ENCODE measurements at places on chromosomes 6 and 20. TPM values are rescaled to one million over a fixed set of nuclear protein-coding genes. Genes with fewer than 3 reads are reported as not detected.

Gene SCGN
- not detected for total RNA-seq

Gene CD93
- 8.6 TPM for total RNA-seq

Gene NOP56
- total RNA-seq = 87.4 TPM

Gene TMEM217
- 2.5 TPM for total RNA-seq

Gene SMLR1
- not detected for total RNA-seq

Gene GPLD1
- 0.26 TPM for total RNA-seq

Gene PAX1
- not detected for total RNA-seq

Gene SIRPB1
- not detected for total RNA-seq

Gene MYL9
- total RNA-seq = 150 TPM

Gene GHRH
- total RNA-seq = not detected

Gene CAPN11
- not detected for total RNA-seq

Gene RFX6
- total RNA-seq = not detected

Gene ACAT2
- 87.9 TPM for total RNA-seq

Gene CCN6
- total RNA-seq = not detected

Measured in epithelial cell of alveolus of lung (primary cell).